NCI-H82 (cell line): ENCODE measurements at places on chromosomes 2 and 18.
A peak's percentile ranks its signal among the peaks of the same experiment; 100 is the strongest.

GRCh38 chr2:38215993-38216392, 140.0 kb upstream of the CYP1B1 start:
- DNase-seq, result peak; percentile 16

DNA sequence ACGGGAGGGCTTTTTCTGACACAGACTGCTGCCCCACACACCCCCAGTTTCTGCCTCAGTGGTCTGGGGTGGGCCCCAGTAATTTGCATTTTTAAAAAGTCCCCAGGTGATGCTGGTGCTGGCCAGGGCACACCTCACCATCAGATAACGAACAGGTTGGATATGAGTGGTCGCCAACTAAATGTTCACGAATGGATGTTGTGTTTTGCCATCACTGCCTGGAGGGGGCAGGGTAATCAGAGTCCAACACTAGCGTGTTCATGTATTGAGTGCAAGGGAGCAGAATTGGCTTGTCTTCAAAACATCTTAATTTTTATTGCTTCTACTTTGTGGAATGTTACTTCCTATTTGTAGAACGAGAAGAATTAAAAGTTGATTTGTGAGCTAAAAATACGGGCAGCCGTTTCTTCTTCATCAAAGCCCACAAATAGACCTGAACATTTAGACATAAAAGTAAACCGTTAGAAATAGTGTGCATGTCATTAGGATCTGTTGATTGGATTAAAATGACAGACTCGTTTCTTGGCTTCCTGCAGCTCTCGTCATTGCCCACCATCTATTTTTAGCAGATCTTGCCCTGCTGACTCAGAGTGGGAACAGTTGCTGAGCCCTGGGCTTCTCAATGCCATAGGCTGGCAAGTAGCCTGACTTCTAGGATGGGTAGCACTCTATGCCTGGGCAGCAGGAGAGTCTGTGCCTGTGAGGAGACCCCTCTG, 45.2 kb downstream of the NCK2 start:
- DNase-seq, result peak; percentile 70

GRCh38 chr2:7844414-7844965, 837.4 kb upstream of the ID2 start:
- DNase-seq, result no peak

DNA sequence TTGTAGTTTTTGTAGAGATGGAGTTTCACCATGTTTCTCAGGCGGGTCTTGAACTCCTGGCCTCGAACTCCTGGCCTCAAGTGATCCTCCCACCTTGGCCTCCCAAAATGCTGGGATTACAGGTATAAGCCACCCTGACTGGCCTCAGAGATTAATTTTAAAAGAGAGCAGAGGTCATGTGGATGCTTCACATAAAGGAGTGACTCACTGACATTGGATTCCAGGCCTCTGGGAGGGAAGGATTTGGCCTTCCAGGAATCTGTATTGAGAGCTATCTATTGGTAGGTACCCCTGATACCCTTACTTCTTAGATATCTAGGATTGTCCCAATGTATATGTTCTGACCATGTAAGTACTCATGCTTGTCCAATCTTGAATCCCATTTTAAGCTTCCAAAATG, 138.4 kb downstream of the FAM161A start:
- DNase-seq, result no peak

GRCh38 chr18:3624546-3624934, 174.6 kb downstream of the TGIF1 start:
- DNase-seq, result no peak

DNA sequence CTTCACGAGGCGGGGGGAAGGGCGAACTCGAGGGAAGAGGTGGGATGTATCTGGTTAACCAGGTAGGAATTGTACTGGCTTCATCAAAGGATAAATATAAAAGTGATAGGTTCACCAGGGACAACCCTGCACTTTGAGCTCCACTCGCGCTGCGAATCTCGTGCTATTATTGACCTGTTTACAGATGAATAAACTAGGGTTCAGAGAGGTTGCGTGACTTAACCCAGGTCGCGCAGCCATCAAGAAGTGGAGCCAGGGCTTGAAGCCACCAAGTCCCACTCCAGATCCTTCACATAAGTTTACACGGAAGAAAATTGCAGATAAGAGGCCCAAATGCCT, 1.4 kb upstream of the CYP1B1 start:
- peak; percentile 67 for DNase-seq

DNA sequence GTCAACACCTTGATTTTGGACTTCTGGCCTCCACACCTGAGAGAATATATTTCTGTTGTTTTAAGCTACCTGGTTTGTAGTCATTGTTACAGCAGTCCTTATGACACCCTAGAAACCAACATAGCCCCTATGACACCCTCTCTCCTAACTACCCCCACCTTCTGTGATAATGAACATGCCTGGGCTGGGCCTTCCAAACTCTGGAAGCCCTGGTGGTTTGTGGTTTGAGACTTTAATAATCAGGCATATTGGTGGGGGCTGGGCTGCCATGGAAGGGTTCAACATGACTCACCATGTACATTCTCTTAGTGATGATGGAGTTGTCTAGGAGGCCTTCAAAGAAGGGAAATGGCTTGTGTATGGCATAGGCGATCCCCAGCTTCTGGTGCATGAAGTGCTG, 3.3 kb downstream of the SP110 start:
- no peak for DNase-seq

- no peak for DNase-seq
Observed at GRCh38 chr18:36887114-36887513, 58.2 kb downstream of the KIAA1328 start.

GRCh38 chr2:27265536-27265870, 2.7 kb upstream of the SLC30A3 start:
- DNase-seq, result no peak

GRCh38 chr2:189561371-189562038, 19.1 kb downstream of the SLC40A1 start:
- no peak for DNase-seq

DNA sequence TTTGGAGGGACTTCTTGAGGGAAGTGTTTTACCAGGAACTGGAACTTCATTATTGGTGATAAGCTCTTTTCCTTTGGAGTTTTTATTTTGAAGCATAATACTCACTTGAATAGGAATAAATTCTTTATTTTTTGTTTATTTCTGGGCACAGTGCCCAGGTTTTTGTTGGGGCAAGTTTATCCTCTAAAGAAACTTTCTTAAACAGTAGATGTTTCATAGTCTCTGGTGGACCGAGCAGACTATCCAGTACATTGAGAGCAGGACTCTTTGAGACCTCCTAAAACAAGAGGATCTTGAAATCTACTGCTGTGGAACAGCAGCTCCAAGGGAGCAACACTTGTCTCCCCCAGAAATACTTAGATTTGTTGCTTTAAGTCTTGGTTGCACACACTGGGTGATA, 109.4 kb downstream of the PARD3B start:
- no peak for DNase-seq

- DNase-seq, result no peak
Observed at GRCh38 chr2:152569186-152569585, 148.1 kb downstream of the PRPF40A start.

GRCh38 chr2:200007306-200007705, 51.9 kb downstream of the MAIP1 start:
- no peak for DNase-seq

DNA sequence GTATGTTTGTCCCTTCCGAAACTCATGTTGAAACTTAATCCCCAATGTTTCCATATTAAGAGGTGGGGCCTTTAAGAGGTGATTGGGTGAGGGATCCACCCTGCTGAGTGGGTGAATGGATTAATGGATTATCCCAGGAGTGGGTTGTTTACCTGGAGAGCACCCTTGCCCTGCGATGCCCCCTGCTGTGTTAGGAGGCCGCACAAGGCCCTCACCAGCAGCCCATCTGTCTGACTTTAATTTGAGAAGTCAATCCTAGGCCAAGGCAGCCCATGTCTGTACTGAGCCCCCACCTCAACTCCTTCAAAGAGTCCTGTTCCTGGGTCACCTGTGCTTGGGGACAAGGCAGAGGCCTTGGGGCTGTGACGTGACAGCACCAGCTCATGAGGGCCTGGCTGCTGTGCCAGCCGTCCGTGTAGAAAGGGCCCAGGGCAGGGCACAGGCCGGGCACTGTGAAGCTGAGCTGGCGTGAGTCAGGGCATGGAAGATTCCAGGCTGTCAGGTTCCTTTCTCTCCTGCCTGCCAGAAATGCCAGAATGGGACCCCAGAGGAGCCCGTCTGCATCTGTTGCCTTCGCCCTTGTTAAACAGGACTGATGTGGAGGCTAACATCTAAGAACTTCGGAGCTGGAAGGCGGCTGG, 21.3 kb upstream of the TAF1B start:
- peak; percentile 98 for DNase-seq

DNA sequence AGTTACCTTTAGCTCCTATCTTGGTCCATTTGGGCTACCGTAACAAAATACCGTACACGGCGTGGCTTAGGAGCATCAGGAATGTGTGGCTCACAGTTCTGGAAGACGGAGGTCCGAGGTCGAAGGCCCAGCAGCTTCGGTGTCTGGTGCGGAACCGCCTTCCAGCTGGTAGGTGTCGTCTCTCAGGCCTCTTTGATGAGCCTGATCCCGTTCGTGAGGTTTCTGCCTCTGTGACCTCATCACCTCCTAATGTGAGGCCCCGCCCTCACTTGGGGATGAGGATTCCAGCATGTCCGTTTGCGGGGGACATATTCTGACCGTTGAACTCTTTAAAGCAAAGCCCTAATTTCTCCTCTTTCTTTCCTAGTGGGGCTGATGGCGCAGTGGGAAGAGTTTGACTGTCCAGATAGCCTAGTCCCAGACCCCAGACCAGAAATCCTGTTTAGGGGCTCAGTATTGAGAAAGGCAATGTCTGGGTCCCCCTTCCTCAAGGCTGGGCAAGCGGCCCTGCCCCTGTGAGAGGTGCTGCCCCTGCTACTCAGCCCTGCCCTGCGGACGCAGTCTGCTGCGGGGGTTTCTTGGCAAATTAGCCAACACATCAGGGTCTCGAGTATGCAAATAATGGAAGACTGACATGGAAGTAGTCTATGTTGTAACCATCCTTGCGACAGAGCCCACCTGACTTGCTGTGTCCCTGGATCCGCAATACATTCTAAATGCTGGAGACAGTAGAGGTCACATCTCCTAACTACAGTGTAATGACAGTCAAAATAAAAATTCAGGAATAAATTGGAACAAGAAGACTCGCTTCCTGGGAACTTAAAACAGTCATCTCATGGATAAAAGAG, 128.0 kb downstream of the ASB1 start:
- DNase-seq, result no peak

- DNase-seq, result no peak
Observed at GRCh38 chr2:9780368-9781130, 62.7 kb upstream of the TAF1B start.

- DNase-seq, result peak; percentile 52
Observed at GRCh38 chr18:24538414-24539264, 78.2 kb downstream of the HRH4 start.

GRCh38 chr2:81598453-81598852, 1293.9 kb upstream of the LRRTM1 start:
- DNase-seq, result no peak
